ENCODE measurements at places on chromosomes 2 and 18.

GRCh38 chr2:1052771-1053191 is 102.1 kb downstream of the SNTG2 start:
- DNase-seq = no peak

DNA sequence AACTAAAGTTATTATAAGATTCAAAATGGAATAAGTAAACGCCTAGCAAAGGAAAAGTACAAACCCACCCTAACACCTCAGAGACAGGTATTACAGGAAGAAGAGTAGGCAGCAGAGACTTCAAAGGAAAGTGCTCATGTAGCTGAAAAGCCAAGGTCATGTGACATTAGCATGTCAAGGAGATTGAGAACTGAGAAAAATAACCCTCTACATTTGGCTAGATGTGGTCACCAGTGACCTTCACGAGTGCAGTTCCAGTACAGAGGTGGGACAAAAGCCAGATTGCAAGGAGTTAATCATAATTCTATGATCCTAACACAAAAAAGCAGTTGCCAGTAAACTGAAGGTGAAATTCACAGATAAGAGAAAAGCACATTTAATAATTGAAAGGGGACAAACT is 252.7 kb downstream of the ZEB2 start:
- DNase-seq = no peak

DNA sequence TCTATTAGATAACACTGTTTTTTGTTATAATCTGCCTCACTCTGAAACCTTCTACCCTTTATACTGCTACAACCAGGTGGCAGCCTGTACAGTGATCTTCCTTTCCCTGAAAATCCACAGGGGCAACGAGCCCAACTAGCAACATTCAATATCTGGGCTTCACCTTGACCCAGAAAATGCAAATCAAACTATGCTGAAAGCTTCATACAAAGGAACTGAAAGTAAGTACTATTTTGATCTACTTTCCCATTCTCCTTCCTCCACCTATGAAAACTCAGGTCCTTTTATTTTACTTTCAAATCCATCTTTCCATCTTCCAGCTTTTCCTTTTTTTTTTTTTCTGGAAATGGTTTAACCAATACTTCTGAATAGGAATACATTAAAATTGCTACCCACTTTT is 175.8 kb upstream of the CCDC150 start:
- no peak for DNase-seq

DNA sequence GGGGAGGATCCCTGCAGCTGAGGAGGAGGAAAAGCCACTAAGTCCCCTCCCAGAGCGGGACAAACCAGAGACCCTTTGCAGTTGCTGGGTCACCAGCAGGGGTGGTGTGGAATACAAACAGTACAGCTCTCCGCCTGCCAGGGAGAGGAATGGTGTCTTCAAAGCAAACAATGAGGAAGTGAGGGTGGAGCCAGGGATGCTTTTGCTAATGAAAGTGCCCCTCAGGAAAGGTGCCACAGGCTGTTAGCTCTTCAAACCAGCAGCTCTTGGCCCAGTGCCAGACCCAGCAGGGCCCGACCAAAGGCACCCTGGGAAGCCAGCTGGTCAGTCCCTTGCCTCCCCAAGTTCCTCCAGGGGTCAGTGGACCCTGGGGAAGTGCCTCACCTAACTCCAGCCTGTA is 102.8 kb downstream of the HIBCH start:
- DNase-seq = peak; percentile 33

DNA sequence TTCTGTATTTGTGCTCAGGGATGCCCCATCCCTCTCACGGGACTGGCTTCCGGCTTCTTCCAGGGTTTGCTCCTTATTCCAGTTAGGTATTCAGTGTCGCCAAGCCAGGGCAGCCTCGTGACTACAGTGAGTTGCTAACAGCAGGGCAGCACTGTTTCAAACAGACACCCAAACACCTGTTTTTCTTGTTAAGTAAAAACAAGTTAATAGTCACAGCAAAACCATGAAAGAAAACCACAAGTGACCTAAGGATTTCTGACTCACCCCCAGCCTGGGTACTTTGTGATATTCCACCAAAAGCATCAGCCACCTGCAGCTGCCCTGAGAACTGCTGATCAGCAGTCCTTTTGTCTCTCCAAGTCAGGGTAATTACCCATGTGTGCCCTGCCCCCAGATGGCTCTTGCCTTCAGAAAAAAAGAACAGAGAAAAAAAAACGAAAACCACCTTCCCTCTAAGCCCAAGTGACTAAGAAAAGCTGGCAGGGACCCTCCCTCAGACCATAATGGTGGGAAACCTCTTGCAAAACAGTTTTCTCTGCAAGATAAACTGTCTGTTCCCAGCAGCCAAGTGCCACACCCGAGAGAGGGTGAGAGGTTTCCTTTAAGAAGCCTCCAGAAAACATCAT is 178.2 kb downstream of the ANAPC1 start:
- DNase-seq = no peak

DNA sequence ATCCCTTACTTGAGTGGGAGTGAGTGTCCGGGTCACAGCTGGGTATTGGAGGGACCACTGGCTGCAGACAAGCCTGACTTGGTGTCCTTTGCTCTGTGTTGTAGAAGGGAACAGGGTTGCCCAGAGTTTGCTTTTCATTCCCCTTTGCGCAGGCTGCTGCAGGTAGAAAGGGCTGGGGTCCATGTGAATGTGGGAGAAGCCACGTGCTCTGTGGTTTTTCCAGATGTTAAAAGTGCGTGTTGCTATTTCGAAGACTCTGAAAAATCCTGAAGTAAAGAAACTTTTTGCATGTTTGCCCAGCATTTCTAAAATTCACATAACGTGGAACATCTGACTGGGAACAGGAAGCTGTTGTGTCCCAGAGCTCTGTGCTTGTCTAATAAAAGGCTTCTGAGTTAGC is 28.8 kb downstream of the GLI2 start:
- DNase-seq = no peak

- DNase-seq = no peak
Measured at GRCh38 chr2:105582952-105583660, 161.6 kb upstream of the NCK2 start.

- no peak for DNase-seq
Measured at GRCh38 chr18:77634494-77634893, 384.8 kb downstream of the GALR1 start.

DNA sequence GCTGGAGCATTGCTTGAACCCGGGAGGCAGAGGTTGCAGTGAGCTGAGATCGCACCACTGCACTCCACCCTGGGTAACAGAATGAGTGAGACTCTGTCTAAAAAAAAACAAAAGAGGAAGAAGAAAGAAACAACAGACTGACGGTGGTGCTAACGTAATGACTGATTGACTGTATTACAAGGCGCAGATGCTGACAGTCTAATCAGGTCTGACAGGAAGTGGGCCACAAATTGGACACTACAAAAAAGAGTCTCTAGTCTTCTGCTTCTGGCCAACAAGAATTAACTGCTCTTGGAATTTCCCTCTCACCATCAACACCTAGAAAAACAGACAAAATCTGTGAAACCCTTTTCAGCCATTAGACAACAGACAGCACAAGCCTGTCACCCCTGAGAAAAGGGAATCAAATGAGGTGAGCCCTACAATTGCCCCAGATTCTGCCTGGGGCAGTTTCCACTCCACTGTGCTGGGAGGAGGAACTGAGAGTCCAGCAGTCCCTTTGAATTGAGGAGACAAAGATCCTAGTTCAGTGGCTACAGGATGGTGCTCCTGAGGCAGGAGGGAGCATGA is 43.3 kb downstream of the SNED1 start:
- DNase-seq = no peak

Measured in NCI-H1092 (cell line).